ENCODE measurements at places on chromosomes 11 and 22.

- no peak for DNase-seq
These were observed 159.5 kb upstream of the NCAM1 start for GRCh38 chr11:112801817-112802088.

DNA sequence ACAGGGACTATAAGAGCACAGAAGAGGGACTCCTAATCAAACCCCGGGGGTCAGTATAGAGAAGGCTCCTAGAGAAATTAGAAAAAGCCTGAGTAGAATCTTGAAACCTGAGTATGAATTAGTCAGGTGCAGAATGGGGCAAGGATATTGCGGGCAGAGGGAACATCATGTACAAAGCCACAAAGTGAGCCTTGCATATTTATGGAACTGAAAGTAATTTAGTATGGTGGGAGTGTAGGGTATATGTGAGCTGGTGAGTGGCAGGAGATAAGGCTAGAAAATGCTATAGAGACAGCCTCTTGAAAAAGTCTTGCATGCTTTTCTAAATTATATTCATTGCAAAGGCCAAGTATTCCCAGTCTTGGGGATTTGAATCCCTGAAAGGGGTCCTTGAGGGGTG, 93.7 kb downstream of the STIM1 start:
- DNase-seq, result no peak

GRCh38 chr11:18294862-18295261, 27.1 kb downstream of the HPS5 start:
- DNase-seq, result no peak

- no peak for DNase-seq
These were observed 91.4 kb upstream of the BIRC3 start for GRCh38 chr11:102225689-102226568.

DNA sequence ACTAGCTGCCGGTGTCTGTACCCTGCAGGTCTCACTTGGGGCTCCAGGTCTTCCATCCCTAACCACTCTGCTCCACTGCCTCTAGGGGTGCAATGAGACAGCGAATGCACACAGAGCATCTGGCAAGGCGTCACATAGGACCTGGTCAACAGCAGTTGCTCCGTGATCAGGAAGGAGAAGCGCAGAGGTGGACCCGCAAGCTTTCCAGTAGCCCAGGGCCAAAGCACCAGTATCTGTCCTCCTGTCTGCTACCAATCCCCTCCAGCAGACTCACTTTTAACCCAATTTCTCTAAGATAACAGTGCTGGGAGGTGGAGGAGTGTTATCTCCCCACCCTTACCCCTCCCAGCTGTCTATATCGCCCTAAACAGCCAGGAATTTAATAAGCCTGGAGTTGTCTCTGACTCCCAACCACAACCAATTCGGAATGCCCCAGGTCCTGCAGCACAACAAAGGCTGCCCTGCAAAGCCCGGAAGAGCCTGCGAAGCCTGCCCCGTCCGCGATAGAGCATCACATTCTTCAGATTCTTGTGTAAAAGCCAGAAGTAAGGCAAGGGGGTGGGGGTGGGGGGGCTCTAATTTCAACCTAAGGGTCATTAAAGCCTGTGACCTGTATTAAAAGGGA, 19.3 kb downstream of the MYH9 start:
- no peak for DNase-seq
